ENCODE measurements at places on chromosomes 12 and 14. TPM values are rescaled to one million over a fixed set of nuclear protein-coding genes. Genes with fewer than 3 reads are reported as not detected.
A peak's percentile ranks its signal among the peaks of the same experiment; 100 is the strongest.

DNA sequence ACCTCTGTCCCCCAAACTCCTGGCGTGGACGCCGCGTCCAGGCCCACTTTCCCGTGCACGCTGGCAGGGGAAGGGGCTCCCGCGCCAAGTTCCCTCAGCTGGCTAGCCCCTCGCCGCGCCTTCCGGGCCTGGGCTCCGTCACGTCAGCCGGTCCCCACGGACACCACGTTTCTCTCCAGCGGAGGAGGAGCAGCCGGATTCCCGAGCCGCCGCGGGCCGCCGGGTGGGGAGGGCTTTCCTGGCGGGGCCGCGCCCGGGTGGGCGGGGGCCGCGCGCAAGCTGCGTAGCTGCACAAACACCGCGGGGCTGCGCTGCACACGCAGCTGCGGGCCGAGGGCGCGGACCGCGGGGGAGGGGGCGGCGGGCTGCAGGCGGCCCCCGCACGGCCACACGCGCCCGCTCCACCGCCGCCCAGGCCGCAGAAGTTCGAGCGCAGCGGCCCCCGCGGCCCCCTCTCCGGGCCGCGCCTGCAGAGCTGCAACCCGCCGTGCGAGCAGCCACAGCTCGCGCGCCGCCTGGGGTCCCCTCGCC, 45.1 kb upstream of the PNMA1 start:
- peaks cover 87% of the 10 kb centered on the region for H3K4me1 ChIP-seq
- peak; percentile 91 for DNase-seq
- peak overlapping the region; percentile 94 for H3K4me3 ChIP-seq
- H3K27ac ChIP-seq: peak overlapping the region; percentile 100
- H3K36me3 ChIP-seq: no peaks in the 10 kb centered on the region
- H3K27me3 ChIP-seq: no peaks in the 10 kb centered on the region

Gene TMEM30B
- 0.66 TPM for total RNA-seq

Gene A2ML1
- total RNA-seq: not detected

GRCh38 chr12:118853634-118854033, 127.7 kb upstream of the SRRM4 start:
- no peaks in the 10 kb centered on the region for H3K4me1 ChIP-seq
- no peak for DNase-seq
- no peak overlapping the region for H3K27ac ChIP-seq

Gene CPNE6
- total RNA-seq: 2.9 TPM

GRCh38 chr14:50814161-50814560, 16.8 kb downstream of the NIN start:
- H3K27me3 ChIP-seq: no peaks in the 10 kb centered on the region
- no peaks in the 10 kb centered on the region for H3K36me3 ChIP-seq
- no peak overlapping the region for H3K4me3 ChIP-seq
- no peaks in the 10 kb centered on the region for H3K4me1 ChIP-seq

Gene TNFAIP2
- 39.6 TPM for total RNA-seq

DNA sequence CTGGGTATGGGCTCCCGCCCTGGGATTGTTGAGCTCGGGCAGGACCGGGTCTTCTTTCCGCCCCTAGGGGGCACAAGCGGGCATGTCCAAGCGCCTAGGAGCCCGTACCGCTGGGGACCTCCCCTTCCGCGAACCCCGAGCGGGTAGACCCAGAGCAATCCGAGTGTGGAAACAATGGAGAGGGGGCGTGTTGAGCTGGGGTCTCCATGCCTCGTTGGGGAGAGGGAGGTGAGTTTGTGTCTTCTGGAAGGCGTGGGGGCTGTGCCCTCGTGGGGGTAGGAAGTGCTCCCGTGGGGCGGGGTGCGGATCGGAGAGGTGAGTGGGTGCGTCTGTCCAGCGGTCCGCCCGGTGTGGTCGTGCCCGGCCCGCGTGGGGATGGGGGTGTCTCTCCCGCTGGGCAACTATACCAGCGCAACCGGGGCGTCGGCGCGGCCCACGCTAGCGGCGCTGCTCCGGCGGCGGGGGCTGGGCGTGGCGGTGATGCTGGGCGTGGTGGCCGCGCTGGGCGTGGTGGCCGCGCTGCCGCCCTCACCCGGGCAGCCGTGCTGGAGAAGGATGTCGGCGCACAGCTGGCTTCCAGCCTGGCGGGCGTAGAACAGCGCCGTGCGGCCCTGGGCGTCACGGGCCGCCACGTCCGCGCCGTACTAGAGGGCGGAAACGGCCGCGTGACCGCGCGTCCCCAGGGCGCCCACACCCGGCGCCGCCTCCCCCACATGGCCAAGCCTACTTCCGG, 12.2 kb downstream of the AGAP2 start:
- peaks cover 47% of the 10 kb centered on the region for H3K27me3 ChIP-seq
- peaks cover 18% of the 10 kb centered on the region for H3K4me1 ChIP-seq
- peak overlapping the region; percentile 56 for H3K27ac ChIP-seq
- peak overlapping the region; percentile 64 for H3K4me3 ChIP-seq
- H3K36me3 ChIP-seq: peaks cover 10% of the 10 kb centered on the region

- no peaks in the 10 kb centered on the region for H3K27me3 ChIP-seq
- no peak overlapping the region for H3K4me3 ChIP-seq
- no peaks in the 10 kb centered on the region for H3K36me3 ChIP-seq
- DNase-seq: no peak
Measured at GRCh38 chr12:14612898-14613445, 45.3 kb upstream of the PLBD1 start.

All from sigmoid colon (tissue), 7 donors.